ENCODE measurements at places on chromosomes 1 and 21.

DNA sequence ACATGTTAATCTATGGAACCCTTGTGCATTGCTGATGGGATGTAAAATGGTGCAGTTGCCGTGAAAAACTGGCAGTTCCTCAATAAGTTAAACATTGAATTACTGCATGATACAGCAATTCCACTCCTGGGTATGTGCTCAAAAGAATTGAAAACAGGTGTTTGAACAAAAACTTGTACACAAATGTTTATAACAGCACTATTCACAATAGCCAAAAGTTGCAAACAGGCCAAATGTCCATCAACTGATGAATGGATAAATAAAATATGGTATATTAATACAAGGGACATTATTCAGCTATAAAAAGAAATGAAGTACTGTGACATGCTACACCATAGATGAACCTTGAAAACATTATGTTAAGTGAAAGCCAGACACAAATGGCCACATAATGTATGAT lies 17.7 kb upstream of the SRSF10 start:
- no peak for DNase-seq

DNA sequence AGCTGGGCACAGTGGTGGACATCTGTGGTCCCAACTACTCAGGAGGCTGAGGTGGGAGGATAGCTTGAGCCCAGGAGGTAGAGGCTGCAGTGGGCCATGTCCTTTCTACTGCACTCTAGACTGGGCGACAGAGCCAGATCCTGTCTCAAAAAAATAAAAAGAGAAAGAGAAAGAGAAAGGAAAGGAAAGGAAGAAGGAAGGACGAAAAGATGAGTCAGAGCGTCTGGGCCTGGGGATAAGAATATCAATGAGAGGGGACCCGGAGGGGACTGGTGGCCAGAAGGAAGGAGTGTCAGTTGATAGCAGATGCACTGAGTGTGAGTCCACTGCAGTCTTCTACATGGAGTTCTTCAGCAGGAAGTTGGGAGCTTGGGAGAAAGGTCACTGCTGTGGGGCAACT lies 75.6 kb downstream of the SYT6 start:
- DNase-seq: no peak

DNA sequence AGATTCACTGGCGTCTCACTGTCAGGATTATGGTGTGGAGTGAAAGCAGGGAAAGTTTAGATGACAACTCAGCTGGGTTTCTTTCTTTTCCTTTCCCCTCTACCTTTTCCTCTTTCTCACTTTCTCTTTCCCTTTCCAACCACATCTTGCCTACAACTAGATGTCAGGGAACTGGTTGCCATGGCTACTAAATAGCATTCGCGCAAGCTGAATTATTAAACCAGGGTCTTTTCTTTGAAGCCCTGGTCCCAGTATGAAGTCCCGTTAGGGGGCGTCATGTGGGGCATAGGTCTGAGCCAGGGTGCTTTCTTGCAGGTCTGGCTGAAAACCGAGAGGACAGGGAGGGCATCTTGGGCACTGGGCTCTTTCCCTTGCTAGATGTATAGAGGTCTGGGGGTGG lies 168.4 kb upstream of the CACNA1E start:
- no peak for DNase-seq

DNA sequence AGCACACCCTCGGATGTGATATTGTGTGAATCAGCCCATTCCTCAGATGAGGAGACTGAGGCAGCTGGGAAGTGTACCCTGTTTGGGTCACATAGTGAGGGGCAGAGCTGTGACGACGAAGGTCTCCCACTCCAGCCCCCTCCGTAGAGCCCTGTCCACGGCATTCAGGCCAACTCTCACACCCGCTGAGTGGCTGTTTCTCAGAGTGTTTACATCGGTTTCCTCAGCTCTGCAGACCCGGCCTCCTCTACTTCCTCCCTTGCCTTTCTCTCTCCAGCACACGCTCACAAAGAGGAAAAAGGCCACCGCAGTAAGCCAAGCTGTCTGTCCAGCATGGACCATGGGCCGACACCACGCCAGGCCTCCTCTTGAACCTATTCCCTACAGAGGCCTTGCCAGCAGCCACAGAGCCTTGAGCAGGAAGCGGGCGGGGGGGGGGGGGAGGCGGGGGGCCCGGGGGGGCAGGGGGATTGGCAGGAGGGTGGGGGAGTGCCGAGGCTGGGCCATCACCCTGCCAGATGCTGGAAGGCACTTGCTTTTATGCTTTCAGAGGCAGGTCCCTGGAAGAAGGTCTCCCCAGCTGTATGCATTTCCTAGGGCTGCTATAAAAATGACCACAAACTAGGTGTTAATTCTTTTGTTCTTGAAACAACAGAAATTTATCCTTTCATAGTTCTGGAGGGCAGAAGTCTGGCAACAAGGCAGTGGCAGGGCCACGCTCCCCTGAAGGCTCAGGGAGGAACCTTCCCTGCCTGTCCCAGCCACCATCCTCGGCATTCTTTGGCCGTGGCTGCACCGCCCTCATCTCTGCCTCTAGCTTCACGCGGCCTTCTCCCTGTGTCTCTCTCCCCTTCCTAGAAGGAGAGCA lies 178.4 kb downstream of the PSMG1 start:
- no peak for DNase-seq

DNA sequence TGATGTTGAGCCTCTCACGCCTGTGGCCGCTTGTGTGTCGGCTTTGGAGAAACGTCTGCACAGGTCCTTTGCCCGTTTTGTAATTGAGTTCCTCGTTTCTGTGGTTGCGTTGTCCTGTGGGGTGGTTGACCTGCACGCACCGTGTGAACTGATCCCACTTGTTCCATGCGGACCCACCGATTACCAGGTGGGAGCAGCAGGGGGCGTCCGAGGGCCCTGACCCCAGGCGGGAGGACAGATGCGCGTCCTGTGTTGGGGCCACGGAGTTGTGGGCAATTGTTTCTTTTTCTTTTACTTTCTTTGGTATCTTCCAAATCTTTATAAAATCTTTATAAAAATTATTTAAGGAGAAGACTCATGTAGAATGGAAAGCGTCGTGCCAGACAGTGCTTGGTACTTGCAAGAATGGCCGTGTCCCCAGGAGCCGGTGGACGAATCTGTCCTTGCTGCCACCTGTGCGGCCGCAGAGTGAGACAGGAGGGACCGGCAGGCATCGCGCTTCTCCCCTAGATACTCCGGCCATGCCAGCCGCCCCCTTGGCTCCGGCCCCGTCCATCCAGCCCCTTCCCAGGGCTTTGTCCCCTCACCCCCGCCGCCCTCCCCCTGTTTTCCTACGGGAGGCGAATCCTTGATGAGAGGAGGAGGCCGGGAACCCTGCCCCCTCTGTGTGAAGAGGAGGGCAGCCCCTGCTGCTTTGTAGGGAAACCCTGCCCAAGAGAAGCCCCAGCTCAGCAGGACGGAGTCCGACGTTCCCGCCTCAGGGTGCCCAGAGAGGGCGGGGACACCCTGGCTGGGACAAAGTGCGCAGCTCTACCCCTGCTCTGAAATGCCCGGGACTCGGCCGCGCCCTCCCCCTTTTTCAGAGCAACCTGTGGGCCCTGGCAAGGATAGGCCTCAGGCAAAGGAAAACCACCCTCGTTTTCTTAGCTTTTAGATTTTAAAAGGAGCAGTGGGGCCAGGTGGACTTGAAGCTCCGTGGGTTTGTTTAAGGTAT lies 41.7 kb downstream of the PRKCZ start:
- peak; percentile 40 for DNase-seq

DNA sequence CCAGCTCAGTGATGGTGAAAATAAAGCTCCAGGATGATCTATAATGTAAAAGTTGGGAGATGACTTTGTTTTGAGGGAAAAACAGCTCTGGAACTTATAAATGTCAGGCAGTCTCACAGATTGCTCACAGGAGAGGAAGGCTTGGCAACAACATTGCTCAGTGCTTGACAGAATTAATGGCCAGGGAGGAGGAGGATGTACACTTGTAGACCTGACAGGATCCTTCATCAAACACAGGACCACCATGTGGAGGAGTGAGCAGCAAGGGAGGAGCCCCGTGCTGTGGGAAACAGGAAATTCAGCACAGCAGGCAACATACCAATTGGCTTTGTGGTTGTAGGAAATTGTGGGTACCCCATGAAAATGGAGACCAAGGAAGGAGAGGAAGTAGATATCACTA lies 291.8 kb upstream of the CAMK1G start:
- DNase-seq: no peak

DNA sequence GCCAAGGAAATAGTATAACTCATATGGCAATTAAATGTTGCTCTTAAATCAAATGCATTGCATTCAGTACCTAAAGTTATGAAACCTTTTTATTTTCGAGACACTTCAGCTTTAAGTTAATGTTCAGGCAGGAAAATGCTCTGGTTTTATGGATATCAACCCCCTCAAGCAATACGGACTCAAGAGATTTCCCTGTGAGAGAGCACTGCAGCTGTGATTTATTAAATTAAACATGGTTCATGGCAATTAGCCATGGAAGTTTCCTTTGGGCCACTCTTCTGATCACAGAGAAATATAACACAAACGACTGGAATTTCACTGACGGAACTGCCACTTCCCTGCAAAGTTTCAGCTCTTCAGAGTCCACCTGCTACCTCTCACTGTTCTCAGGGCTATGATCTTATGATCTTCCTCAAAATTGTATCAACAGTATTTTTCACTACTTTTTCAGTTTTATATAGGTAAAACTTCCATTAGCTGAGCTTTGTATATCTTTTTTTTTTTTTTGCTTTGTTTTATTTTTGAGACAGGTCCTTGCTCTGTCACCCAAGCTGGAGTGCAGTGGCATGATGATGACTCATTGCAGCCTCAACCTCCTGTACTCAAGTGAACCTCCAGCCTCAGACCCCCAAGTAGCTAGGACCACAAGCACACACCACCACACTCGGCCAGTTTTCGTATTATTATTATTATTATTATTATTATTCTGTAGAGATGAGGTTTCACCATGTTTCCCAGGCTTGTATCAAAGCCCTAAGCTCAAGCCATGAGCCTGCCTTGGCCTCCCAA lies 923.1 kb upstream of the TMPRSS15 start:
- no peak for DNase-seq

GRCh38 chr1:16235944-16236510 lies 956 bp downstream of the CPLANE2 start:
- peak; percentile 60 for DNase-seq

GRCh38 chr1:77636864-77637263 lies 45.6 kb downstream of the ZZZ3 start:
- DNase-seq: no peak

DNA sequence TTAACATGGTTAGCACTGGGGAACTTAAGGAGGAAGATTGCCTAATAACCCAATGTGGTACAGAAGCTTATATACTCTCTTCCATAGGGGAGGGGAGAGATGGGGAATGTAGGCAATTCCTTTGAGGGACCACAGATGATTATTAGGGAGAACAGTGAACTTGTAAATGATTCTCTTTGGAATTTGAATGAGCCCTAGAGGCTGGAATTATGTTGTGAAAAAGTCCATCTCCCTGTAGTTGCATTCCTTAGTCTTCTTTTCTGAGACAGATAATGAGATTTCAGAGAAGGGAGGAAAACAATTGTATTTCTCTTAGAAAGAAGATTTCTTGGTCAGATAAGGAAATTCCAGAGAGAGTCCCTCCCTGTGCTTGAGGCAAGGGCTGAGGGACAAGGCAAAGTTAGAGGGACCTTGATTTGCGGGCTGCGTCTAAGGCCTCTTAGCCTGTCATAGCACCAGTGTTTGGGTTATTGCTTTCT lies 89.0 kb upstream of the HMCN1 start:
- DNase-seq: no peak

DNA sequence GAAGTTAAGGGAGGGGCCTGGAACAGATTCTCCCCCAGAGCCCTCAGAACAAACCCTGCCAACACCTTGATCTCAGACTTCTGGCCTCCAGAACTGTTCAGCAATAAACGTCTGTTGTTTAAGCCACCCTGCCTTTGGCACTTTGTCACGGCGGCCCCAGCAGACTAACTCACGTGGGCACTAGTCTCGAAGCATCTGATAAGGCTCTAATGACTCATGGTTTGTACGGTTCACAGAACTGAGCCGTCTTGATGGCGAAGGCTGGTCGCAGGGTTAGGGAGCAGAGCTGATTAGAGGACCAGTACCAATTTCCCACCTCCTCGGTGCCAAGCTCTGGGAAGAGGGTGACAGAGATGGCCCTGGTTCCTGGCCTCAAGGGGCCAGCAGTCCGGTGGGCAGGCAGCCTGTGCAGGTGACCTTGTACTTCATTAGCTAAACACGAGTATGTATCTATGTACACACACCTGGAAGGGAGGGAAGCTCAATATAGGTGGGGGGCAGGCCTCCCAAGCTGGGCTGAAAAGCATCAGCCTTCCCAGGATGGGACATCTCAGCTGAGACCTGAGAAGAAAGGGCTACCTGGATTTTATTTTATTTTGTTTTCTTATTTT lies 112.8 kb downstream of the MRPS6 start:
- no peak for DNase-seq

GRCh38 chr1:43351421-43352350 lies 7.1 kb upstream of the CDC20 start:
- no peak for DNase-seq

- peak; percentile 75 for DNase-seq
Observed at GRCh38 chr1:240575981-240576662, 35.8 kb downstream of the GREM2 start.

- no peak for DNase-seq
Observed at GRCh38 chr1:183234660-183235476, 48.8 kb downstream of the LAMC2 start.

DNA sequence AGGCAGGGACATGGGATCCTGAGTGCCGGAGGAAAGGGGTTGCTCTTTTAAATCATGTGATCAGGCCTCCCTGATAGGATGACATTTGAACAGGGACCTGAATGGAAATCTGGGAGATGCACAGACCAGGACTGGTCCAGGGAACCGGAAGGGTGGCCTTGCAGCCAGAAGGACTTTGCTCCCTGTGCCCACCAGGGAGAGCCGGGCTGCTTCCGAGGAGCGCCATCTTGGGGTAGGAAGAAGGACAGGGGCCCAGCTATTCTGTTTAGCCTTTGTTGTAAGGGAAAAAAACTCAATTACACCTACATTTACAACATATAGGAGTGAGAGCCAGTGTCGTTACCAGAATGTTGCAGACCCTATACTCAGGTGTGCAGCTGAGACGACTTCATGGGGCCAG lies 5.5 kb downstream of the KLHDC7A start:
- DNase-seq: no peak

DNA sequence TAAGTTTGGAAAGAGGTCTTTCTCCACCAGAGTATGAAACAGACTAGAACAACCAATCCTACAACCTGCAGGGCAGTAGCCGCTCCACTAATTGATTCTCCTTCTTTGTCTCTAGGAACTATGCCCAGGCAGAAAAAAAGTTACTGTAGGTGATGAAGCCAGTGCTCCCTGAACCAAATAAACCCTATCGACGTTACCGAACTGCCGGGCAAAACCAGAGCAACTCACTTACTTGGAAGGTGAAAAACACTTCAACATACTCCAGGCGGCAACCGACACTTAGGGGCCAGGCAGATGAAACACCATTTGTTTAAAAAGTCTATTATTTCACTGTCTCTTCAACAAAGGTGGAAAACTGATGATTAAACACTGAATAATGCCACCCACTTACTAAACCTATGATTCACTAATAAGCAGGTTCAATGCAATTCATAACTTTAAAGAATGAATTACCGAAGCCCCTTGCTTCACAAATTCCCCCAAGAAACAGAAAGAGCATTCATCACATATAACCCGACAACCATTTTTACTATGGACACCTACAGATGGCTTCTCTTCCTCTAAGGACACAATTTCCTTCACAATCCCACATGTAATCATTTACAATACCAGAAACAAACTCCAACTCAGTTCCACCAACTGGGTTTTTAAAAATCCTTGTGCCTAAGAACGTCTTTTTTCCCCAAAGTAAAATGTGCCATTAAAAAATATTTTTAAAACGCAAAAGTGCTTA lies 1.6 kb downstream of the NRIP1 start:
- peak; percentile 10 for DNase-seq

Measured in CD4-positive, alpha-beta T cell treated with Interleukin-12 subunit alpha and Interleukin-12 subunit beta, for 1 hour (primary cell).